Activated CD8-positive, alpha-beta memory T cell treated with anti-CD3 and anti-CD28 coated beads for 1 hour (primary cell): ENCODE measurements at places on chromosomes 5 and 9.

GRCh38 chr5:117107859-117108258 lies 533.2 kb upstream of the SEMA6A start:
- DNase-seq = no peak

- no peak for DNase-seq
Observed at GRCh38 chr5:62283005-62283404, 23.0 kb upstream of the KIF2A start.

DNA sequence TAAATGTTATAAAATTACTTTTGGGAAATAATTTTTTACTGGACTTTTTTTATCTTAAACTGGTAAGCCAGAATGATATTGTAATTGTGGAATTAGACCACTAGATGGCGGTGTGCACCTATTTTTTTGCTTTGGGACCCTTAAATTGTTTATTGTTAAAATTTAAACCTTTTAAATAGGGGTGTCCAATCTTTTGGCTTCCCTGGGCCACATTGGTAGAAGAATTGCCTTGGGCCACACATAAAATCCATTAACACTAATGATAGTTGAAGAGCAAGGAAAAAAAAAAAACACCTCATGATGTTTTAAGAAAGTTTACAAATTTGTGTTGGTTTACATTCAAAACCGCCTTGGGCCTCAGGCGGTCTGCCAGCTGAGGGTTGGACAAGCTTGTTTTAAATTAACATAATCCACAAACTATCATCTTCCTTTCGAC lies 28.4 kb upstream of the GADD45G start:
- DNase-seq = no peak

GRCh38 chr5:100165309-100165708 lies 369.9 kb upstream of the FAM174A start:
- no peak for DNase-seq

DNA sequence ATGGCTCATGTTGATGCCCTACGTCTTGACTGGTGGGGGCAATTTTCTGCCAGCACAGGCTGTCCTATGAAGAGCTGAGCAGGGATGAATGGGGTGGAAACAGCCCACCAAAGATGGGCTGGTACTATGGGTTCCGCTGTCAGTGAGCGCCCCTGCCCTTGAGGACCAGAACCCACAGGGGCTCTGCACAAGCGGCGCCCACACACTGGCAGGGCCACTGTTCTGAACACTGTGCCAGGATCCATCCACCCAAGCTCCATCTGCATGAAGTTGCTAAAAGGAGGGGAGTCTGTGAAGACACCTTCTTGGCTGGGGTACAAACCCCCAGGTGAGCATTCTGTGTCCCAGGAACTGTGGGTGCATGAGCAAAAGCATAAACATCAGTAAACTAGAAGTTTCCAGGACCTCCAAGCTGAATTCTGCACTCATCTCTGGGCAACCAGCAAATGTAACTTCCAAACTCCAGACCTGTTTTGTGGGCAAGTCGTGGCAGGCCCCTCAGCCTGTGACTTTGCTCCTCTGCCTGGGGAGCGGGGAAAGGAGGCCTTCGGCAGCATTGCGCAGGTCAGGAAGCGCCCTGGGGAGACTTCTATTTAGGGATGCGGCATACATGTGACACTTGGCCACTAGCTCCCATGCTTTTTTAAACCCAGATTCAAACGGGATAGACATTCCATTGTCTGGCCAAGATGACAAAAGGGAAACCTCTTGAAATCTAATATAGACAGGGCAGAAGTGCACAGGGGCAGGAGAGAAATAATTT lies 48.9 kb downstream of the PTPN3 start:
- DNase-seq = no peak

- DNase-seq = no peak
Observed at GRCh38 chr9:18741945-18742344, 268.0 kb downstream of the ADAMTSL1 start.

- DNase-seq = no peak
Observed at GRCh38 chr5:178357121-178357521, 124.5 kb upstream of the PHYKPL start.

GRCh38 chr5:176644878-176645670 lies 2.2 kb upstream of the TSPAN17 start:
- DNase-seq = no peak

- no peak for DNase-seq
Observed at GRCh38 chr5:6490693-6491092, 42.0 kb downstream of the UBE2QL1 start.

DNA sequence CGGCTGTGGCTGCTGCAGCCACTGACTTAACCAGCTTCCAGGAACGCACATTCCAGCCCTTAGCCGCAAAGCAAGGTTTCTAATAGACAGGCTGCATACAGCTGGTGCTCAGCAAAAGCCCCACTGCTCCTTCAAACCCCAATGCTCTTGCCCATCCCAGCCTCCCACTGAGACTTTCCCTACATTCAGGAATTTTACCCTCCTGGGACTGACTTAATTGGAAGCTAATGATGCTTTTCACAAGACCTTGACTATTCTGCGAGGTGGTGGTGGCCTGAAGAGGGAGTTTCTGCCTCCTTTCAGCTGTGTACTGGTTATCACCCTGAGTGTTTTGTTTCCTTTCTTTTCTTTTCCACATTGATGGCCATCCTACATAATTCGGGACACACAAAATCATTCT lies 164.9 kb upstream of the IRX1 start:
- DNase-seq = no peak

DNA sequence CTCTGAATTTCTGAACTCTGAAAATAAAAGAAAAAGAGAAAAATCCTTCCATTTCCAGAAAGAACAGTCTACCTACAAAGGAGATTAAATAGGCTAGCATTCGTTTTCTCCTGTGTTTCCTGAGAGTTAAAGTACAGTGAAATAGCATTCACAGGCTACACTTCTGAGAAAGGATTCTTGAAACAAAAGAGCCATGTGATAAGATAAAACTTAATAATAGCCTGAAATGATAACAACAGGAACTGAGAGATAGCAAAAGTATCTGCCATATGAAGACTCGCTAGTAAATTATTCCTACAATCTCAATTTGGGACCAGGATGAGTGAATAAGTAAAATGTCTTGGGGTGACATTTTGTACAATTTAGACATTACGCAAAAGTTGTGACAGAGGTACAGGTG lies 62.4 kb downstream of the FBN2 start:
- no peak for DNase-seq

- DNase-seq = no peak
Observed at GRCh38 chr9:97978371-97979130, 4.6 kb upstream of the ANP32B start.

DNA sequence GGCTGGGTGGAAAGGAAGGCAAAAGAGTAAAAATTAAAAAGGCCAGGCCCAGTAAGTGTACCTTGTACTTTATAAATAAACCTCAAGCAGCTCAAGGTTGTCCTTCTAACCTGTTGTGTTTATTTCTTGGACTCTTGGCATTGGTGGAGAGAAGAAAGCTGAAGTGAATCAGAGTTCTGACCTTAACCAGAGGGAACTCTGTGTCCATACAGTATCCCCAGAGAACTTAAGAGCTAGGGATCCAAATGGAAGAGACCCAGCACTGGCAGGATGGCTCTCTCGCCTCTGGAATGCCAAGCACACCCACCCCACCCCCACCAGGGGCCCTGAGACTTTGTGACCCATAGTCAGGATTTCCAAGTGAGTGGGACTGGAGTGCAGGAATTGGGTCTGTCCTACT lies 14.2 kb downstream of the NUDT2 start:
- no peak for DNase-seq

- DNase-seq = no peak
Observed at GRCh38 chr9:129481424-129481809, 139.5 kb downstream of the C9orf50 start.

DNA sequence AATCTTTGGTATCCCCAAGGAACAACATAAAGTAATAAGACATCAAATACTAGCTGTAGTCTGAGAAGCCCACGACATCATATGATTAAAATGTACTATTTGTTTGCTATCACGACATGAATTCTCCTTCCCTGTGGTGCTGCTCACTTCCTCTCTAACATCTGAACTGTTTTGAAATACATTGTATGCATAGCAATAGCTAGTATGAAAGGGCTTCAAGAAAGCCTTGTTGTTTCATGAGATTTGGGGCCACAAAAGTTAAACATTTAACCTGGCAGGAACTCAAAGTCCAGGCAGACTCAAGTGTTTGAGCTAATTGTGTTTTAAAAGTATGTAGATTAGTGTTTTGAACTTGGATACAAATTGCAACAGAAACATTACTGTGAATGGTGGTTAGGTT lies 237.4 kb upstream of the PTGER4 start:
- no peak for DNase-seq

DNA sequence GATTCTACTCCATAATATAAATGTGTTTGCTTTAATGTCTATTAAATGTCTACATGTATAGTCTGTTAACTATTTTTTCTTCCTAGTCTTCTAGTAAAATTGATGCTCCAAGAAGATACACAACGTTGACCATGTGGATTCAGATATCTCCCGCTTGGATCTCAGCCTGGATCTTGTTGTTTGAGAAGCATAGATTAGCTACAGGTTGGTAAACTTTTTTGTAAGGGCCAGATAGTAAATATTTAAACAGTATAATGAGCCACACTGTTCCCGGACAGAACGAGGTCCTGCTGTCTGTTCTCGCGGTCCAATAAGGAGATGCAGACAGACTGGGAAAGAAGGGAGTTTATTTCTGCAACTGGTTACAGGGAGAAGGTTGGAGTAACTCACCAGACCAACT lies 86.2 kb upstream of the IL12B start:
- no peak for DNase-seq

DNA sequence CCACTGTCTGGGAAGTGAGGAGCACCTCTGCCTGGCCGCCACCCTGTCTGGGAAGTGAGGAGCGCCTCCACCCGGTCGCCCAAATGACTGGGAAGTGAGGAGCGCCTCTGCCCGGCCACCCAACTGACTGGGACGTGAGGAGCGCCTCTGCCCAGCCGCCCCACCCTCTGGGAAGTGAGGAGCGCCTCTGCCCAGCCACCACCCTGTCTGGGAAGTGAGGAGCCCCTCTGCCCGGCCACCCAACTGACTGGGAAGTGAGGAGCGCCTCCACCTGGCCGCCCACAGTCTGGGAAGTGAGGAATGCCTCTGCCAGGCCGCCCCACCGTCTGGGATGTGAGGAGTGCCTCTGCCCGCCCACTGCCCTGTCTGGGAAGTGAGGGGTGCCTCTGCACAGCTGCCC lies 32.9 kb downstream of the SAXO1 start:
- no peak for DNase-seq

GRCh38 chr5:11903121-11903613 lies 1.1 kb downstream of the CTNND2 start:
- DNase-seq = no peak

GRCh38 chr9:84189904-84190303 lies 150.7 kb downstream of the SLC28A3 start:
- no peak for DNase-seq

- DNase-seq = no peak
Observed at GRCh38 chr5:154962494-154962893, 21.6 kb downstream of the MRPL22 start.

DNA sequence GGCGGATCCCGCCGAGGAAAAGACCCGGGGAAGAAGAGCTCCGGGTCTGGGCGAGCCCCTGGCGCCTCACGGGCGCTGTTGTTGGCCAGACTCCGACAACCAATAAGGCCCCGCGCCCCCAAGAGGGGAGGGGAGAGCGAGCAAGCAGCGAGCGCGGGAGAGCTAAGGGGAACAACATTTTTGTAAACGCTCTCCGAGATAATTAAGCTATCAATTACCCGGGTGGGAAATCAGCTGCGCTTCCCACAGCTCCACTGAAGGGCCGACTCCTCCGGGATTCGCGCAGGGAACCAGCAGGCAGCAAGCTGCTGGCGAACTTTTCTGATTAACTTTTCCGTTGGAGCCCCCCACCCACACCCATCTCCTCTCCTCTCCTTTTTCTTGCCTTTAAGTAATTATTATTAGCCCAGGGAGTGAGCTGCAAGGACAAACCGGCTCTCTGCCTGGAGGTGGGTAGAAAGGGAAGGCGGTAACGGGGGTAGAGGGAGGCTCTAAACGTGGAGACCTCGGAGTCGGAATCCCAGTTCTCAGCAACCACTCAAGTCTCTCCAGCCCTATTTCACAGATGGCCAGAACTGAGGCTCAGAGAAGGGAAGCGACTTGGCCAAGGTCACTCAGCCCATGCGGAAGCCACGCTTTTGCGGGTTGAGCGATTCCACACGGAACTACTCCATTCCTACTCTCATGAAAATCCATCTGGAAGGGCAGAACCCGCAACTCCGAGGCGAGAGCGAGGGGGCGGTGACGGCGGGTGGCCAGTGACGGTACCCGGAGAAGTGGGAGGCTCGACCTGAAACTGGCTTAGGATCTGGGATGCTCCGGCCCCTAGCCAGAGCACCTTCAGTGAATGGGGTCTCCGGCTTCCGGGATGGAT lies 1.3 kb downstream of the ASTN2 start:
- DNase-seq = no peak

GRCh38 chr5:14777932-14778791 lies 93.4 kb downstream of the ANKH start:
- DNase-seq = no peak

GRCh38 chr5:40879163-40879942 lies 29.9 kb upstream of the C7 start:
- DNase-seq = no peak

DNA sequence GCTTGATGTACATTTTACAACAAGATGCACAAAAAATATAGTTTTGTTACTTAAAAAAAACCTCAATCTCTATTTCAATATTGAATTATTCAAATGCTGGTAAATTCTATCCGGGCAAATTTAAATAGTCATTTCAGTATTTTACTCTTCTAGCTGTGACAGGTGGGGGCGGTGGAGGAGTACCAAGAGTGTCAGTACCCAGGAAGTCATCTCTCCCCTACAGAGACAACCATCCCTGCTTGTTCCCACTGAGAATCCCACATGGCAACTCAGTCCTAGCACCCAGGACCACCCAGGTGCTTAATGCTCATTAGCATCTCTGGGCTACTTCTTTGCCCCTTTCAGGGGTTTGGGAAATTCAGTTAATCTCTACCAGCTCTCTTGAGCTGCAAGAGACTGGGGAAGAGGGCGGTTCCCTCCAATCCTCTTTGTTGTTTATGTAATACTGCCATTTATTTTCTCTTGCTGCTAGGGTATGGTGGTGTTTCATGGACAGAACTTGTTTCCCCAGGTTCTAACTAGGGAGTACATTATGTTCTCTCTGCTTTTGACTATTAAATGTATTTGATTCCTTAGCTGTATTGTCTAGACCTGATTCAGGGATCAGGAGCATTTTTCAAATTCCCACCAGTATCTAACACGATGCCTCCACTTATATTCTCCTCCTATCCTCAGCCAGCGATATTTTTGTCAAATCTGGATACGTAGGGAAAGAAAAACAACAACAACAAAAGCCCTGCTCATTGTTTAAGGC lies 122.5 kb downstream of the CDH18 start:
- no peak for DNase-seq
